ENCODE measurements at places on chromosomes 2 and 18. TPM values are rescaled to one million over a fixed set of nuclear protein-coding genes. Genes with fewer than 3 reads are reported as not detected.

Gene OBSL1
- total RNA-seq: 119 TPM

Gene LIMS4
- 0.10 TPM for total RNA-seq

Gene C2orf80
- total RNA-seq: not detected

Gene STAT4
- total RNA-seq: 0.55 TPM

- no peak for DNase-seq
Measured at GRCh38 chr2:241673189-241673663, 13.4 kb downstream of the DTYMK start.

DNA sequence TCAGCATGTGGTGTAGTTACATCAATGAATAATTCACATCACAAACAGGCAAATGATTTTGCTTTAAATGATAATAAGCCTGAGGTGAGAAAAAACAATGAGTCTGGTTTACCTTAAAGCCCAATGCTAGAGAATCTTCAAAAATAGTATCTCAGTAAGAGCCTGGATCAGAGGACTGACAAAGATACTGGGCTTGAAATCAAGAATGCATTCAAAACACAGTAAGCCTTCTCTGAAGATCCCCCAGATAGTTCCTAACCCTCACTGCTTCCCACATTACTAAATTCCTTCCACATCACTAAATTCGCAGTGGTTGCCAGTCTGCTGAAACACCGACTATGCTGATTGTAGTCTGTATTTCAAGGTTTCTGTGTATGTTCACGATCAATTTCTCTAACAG, 514.9 kb downstream of the SUCLG1 start:
- no peak for DNase-seq

Gene SH2D6
- 1.0 TPM for total RNA-seq

Gene B3GNT7
- total RNA-seq: not detected

- DNase-seq: no peak
Measured at GRCh38 chr2:229635371-229635680, 79.0 kb downstream of the DNER start.

- DNase-seq: no peak
Measured at GRCh38 chr18:35458271-35458670, 39.5 kb downstream of the INO80C start.

DNA sequence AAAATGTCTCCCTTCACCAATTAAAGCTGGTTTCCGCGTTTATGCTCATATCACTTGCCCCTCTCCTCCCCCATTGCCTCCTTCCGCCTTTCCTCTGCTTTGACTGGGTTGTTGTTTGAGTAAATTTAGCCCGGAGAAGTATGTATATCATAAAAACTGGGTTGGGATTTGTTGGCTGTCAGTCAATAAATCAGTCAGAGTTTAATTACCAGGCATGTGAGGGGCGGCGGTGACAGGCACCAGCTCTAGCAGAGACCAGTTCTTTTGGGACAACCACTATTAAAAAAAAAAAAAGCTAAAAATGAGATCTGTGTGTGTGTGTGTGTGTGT, 382.4 kb upstream of the SMIM21 start:
- no peak for DNase-seq

- DNase-seq: no peak
Measured at GRCh38 chr2:166032361-166032760, 78.8 kb upstream of the TTC21B start.

DNA sequence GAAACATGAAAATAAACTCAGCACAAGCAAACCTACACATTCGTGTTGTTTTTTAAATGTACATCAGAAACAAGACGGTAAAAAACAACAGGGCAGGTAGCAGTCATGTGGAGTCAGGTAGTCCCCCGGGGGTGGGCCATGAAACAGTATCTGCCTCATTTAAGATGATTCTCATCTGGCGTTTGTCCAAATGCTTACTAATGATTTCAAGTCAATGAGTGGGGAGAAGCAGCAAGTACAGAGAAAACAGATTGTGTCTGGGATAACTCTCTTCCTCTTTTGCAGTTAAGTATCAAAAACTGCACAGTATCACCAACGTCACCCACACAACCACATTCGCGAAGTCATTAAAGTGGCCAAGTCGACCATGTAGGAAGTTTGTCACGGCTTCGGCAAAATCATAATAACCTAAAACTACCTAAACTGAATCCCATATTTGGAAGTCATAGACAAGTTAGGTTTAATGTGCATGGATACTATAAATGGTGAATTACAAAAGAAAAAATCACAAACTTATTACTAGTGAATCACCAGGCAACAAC, 1.3 kb downstream of the LAPTM4A start:
- peak; percentile 65 for DNase-seq

Gene SLC9A4
- total RNA-seq: 0.84 TPM

- DNase-seq: no peak
Measured at GRCh38 chr2:201261906-201262305, 1.6 kb downstream of the CASP8 start.

DNA sequence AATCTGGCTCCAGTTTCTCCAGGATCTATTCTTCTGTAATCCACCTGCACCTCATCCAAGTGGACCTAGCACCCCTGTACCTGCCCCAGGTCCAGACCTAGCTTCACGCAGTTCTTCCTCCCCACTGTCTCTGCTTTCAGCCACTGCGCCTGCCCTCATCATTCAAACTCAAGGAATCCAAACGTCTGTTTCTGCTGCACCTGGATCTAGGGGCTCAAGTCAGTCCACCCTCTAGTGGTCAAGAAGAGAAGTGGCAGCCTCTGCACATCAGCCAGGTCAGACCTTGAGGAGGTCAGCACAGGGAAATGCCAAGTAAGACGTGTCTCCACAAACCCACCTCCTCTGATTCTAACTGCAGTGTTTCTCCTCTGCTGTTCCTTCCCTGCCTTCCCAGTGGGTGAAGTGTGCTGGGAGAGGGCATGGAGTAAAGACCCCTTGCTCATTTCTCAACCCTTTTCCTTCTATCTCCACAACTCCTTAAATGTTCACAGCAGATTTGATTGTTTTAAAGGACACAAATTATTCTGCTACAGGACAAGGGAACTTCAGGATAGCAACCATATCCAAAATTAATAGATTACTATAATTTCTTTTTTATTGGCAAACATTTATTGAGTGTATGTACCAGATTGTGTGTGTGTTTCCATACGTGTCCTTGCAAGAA, 8.6 kb upstream of the RNF152 start:
- DNase-seq: peak; percentile 30

GRCh38 chr2:79831961-79832360, 319.1 kb downstream of the CTNNA2 start:
- no peak for DNase-seq

Gene DSG1
- not detected for total RNA-seq

Gene RAB17
- total RNA-seq: 4.1 TPM

Gene ST8SIA3
- not detected for total RNA-seq

DNA sequence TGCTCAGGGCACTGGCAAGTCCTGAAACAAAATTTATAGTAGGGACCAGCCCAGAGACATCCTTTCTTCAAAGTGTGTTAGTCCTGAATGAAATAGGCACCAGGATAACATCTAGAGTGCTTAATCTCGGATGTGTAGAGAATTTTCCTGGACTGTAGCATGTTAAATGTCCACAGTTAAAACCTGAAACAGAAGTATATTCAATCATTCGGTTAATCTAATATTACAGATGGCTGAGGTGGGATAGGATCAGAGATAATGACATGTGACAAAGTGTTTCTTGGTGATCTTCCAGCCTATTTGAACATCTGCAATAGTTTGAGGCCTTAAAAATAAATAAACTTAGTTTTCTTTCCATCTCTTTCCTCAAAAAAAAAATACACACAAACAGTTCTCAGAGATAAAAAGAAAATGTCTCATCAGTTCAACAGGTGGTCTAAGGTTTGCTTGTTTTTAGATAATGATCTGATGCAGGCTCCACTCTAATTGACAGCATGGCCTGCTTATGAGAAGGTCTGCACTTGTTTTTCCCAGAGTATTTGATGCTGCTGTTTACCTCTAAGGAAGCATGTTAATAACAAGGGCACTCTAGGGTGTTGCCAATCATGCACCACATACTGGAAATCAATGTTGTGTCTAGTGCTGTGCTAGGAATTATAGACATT, 25.9 kb downstream of the CNTNAP5 start:
- DNase-seq: no peak

Gene ALPP
- total RNA-seq: 0.84 TPM

DNA sequence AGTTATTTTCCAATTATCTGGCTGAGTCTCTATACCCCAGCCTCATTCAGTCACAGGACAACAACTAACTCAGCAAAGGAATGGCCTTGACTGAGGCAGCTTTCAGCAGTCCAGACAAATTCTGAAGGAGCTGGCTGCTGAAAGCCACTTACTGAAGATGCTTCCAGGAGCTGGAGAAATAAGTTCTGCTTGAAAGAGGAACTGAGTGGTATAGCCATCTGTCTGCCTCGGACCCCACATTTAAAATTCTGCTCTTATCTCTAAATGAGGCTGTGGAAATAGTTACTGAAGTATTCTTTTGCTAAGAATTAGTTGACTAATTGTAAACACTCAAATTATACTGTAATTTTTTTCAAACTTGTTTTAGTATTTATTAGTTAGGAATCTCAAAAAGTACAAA, 9.1 kb upstream of the GPD2 start:
- DNase-seq: no peak

DNA sequence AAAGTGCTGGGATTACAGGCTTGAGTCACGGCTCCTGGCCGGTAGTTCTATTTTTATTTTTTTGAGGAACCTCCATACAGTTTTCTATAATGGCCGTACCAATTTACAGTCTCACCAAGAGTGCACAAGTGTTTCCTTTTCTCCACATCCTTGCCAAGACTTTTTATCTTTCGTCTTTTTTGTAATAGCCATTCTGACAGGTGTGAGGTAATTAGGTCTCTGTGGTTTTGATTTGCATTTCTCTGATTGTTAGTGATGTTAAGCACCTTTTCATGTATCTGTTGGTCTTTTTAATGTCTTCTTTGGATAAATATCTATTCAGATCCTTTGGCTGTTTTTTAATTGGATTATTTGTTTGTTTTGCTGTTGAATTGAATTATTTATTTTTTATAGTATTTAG, 9.3 kb downstream of the ARMC9 start:
- no peak for DNase-seq

DNA sequence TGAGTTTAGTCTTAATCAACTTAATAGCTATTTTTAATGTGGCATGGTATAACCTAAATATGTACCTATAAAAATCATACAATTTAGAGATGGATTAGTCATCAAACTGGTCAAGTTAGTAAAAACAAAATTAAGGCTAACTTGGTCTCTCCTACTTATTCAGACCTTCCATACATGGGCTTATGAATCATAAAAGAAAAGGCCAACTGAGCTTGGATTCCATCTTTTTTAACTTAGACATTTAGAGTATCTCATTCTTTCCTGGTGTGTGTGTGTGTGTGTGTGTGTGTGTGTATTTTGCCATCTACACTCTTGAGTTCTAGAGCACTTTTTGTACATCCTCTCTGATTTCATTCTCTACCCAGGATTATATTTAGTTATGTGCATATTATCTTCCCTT, 637.5 kb downstream of the PLCL1 start:
- no peak for DNase-seq

DNA sequence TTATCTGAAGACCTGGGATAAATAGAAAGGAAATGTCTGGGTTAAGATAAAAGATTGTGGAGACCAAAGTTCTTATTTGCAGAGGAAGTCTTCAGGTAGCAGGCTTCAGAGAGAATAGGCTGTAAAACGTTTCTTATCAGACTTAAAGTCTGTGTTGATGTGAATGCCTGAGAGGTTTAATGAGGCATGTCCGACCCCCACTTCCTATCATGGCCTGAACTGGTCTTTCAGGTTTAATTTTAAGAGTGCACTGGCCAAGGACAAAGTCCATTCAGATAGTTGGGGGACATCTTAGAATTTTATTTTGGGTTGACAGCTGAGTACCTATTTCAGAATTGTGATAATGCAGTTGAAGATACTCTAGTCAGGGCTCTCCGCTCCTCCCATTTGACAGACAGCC, 92.1 kb downstream of the ATL2 start:
- no peak for DNase-seq

DNA sequence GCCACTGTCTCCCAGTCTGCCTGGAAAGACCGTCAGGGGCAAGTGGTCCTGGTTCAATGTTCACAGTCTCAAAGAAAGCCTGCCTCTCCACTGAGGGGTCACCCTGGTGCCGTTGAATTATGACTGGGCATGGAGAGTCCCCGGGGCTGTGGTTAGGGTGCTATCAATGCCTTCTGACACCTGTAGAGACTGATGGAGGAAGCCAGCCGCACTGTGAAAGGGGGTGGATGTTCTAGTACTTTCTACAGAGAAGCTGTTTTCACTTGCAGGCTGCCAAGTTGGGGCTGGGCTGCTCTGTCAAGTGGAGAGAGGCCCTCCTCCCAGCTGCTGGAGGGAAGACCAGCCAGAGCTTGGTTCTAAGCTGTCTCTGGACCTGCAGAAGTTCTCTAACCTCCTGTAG, 80.5 kb downstream of the BCL2L11 start:
- no peak for DNase-seq

Gene TNS1
- 1.6 TPM for total RNA-seq

- DNase-seq: peak; percentile 85
Measured at GRCh38 chr2:105324732-105325131, 4.8 kb downstream of the TGFBRAP1 start.

Gene CDH2
- 285 TPM for total RNA-seq

Gene CDH19
- total RNA-seq: not detected

- no peak for DNase-seq
Measured at GRCh38 chr18:11767935-11768334, 78.9 kb downstream of the GNAL start.

Gene NAB1
- total RNA-seq: 45.5 TPM

- no peak for DNase-seq
Measured at GRCh38 chr2:226891780-226892590, 56.1 kb downstream of the RHBDD1 start.

Gene GNAL
- 3.5 TPM for total RNA-seq

Gene TDRD15
- total RNA-seq: not detected

- no peak for DNase-seq
Measured at GRCh38 chr2:8629402-8629801, 52.5 kb upstream of the ID2 start.

Gene CXCR1
- total RNA-seq: not detected

Gene GKN1
- not detected for total RNA-seq

Gene RAD51AP2
- total RNA-seq: 0.17 TPM

Gene SCTR
- not detected for total RNA-seq

DNA sequence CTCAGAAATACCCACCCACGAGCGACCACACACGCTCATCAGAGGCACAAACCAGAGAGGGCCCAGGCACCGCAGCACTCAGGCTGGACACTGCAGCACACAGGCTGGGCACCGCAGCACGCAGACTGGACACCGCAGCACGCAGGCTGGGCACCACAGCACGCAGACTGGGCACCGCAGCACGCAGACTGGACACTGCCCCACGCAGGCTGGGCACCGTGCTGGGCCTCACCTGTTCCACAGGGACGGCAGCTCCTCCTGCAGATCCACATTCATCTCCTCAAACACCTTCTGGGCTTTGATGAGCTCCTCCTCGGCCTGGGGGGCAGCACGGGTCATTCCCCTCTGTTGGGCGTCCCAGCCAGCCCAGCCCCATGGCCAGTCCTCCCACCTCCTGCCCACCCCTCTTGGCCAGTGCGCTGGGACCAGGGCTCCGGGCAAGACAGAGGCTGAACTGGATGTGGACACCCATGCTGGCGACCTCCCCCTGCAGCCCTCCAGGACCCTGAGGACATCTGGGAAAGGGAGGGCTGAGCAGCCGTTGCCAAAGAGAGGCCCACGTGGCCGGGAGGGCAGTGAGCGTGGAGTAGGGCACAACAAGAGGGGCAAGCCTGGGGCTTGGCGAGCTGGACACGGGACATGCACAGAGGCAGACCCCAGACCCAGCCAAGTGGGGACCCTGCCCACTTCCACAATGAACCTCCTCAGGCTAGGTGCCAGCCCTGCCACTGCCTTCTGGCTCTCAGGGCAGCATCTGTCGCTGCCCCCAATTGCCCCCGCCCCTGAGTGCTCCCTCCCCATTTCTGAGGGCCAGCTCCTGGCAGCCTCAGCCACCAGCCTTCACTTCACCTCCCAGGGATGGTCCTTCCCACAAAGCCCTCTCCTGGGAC, 43.0 kb downstream of the BIN1 start:
- no peak for DNase-seq

GRCh38 chr2:69436938-69437750, at the start of gene NFU1:
NFU1 (minus strand) TSS chr2:69437435; CDS start chr2:69437422, 13 bp downstream.
- DNase-seq: peak; percentile 90

Gene C1QL2
- not detected for total RNA-seq

All from A172 (cell line).